ENCODE measurements at places on chromosomes 7 and 10. TPM values are rescaled to one million over a fixed set of nuclear protein-coding genes. Genes with fewer than 3 reads are reported as not detected.

The C10orf62 gene
- not detected for total RNA-seq

The EPO gene
- total RNA-seq: not detected

The DPP6 gene
- 82.2 TPM for total RNA-seq

The SYT15B gene
- total RNA-seq: 0.21 TPM

The ITIH2 gene
- total RNA-seq: not detected

The SPDYE2B gene
- not detected for total RNA-seq

The FEZF1 gene
- total RNA-seq: not detected

The MACROH2A2 gene
- 21.8 TPM for total RNA-seq

The STOX1 gene
- total RNA-seq: 11.0 TPM

The BAZ1B gene
- 57.0 TPM for total RNA-seq

The MSMB gene
- not detected for total RNA-seq

The TAC1 gene
- 1.2 TPM for total RNA-seq

The ODAD2 gene
- total RNA-seq: 0.50 TPM

The KNDC1 gene
- 2.1 TPM for total RNA-seq

The C10orf105 gene
- total RNA-seq: not detected

The JAKMIP3 gene
- total RNA-seq: 1.7 TPM

The RELN gene
- total RNA-seq: 25.4 TPM

The FZD8 gene
- total RNA-seq: 18.6 TPM

The NEURL1 gene
- total RNA-seq: not detected

The TMEM139 gene
- 6.6 TPM for total RNA-seq

The CRYGN gene
- 21.5 TPM for total RNA-seq

The NKX2-3 gene
- total RNA-seq: not detected

The TMEM236 gene
- 1.3 TPM for total RNA-seq

The PAPOLB gene
- 0.34 TPM for total RNA-seq

The ZNF727 gene
- total RNA-seq: 2.3 TPM

The C7orf33 gene
- total RNA-seq: not detected

The SPDYE8 gene
- not detected for total RNA-seq

The SEMA3C gene
- total RNA-seq: 4.0 TPM

The GIMAP7 gene
- total RNA-seq: 12.9 TPM

The AS3MT gene
- total RNA-seq: 19.2 TPM

The ZNF804B gene
- 29.7 TPM for total RNA-seq

The TAS2R4 gene
- 6.3 TPM for total RNA-seq

The MRPS33 gene
- 22.2 TPM for total RNA-seq

The ITPRID1 gene
- not detected for total RNA-seq

The INPP5A gene
- total RNA-seq: 75.8 TPM

The BMPR1A gene
- 89.5 TPM for total RNA-seq
